ENCODE measurements at places on chromosomes 12 and 14.

- DNase-seq = no peak
Measured at GRCh38 chr14:78403278-78403815, 233.2 kb downstream of the NRXN3 start.

DNA sequence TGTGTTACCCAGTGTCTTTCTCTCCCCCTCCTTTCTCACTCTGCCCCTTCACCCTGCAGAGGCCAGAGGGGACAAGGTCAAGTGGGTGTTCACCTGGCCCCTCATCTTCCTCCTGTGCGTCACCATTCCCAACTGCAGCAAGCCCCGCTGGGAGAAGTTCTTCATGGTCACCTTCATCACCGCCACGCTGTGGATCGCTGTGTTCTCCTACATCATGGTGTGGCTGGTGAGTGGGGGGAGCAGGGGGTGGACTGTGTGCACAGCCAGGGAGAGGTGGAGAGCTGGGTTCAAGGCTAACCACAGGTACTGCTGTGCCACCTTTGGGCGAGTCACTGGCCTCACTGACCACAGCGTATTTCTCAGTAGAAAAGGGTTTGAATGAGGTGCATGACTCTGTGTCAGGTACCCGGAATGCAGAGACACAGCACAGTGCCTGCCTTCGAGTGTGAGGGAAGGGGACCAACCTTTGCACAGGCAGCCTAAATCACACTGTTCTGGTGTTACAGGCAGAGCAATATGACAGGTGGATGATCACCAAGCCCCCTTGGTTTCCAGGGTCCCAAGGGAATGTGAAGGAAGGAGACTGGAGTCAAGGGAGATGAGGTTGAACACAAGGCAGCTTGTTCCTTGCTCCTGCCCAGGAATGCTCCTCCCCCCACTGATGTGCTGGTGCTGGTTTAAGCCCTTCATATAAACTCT, 30.8 kb upstream of the RIN3 start:
- DNase-seq = no peak

DNA sequence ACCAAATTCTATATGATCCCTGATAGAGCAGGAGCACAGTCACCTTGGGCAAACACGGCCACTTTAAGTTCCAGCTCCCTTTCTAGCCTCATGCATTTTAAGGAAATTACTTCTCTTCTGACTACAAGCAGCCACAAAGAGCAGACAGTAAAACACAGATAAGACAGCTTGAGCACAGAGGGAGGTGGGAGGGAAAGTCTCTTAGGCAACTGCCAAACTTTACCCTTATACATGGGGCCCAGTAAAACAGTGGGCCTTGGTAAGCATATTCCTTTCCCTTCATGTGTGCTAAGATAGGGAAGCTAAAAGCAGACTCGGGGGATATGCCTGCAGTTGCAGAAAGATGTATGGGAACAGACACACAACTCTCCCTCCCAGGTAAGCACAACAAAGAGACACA, 235.9 kb downstream of the CPNE8 start:
- DNase-seq = no peak

GRCh38 chr14:102661614-102662013, 69.2 kb downstream of the RCOR1 start:
- no peak for DNase-seq

GRCh38 chr14:42370056-42370455, 763.4 kb downstream of the LRFN5 start:
- DNase-seq = no peak

DNA sequence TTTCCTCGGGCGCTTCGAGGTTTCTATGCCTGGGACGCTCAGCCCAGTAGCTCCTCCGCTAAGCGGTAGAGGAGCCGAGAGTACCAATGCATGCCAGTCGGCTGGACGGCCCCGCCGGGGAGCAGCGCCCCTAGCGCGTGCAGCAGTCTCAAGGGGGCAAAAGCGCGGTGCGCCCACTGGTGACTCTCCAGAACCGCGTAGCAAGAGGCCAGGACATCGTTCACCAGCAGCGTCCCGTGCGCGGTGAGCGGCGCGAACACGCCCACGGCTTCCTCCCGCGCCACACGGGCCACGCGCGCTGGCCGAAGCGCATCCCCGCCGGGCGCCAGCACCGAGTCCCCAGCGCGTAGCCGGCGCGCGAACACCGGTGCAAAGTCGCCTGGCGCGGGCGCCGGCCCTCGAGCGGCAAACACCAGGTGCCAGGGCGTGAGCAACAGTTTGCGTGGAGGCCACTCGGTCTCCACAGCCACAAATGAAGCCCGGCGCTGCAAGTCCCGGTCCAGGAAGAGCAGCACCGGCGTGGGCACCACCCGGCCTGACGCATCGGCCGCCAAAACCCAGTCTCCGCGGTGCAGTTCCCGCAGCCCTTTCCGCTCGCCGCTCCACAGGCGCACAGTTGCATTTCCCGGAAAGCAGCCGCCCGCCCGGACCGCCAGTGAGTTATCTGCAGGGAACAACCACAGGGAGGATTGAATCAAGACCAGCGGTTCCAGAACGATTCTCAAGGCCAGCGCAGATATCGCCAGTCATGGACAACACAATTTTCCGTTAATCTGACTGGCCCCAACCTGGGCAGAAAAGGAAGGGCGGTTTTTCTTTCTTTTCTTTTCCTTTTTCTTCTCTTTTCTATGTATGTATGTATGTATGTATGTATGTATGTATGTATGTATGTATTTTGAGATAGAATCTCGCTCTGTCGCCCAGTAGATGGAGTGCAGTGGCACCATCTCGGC, 4.5 kb downstream of the DHH start:
- peak; percentile 60 for DNase-seq

- no peak for DNase-seq
Measured at GRCh38 chr12:75087654-75088053, 122.0 kb downstream of the KCNC2 start.

GRCh38 chr14:101025696-101026095, 122.2 kb upstream of the RTL1 start:
- DNase-seq = no peak

- no peak for DNase-seq
Measured at GRCh38 chr12:27388650-27389049, 56.0 kb downstream of the BMAL2 start.

DNA sequence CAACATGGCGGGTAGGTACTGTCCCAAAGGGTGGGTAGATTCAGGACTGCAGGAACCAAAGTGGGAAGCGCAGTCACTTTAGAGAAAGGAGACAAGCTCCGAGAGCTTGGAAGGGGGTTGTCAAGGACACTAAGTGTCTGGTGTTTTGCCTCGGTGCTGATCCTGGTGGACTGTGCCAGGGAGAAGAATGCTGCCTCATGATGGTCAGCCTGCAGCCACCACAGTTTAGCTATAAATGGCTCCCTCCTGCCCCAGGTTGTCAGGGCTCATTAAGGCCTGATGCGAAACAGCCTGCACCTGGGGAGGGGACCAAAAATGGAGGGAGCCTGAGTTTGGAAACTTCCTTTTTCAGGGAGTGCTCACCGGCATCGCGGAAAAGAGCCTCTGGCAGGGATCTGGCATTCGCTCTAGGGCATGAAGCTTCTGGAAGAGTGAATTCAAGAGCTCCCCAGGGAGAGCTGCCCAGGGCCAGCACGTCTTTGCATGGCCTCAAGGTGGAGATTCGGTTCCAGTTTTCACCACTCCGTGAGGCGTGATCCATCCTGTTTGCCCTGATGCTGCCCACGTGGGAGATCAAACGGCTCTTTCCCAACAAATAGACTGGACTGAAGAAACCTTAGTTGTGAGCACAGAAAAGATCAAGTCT, 164.0 kb downstream of the FOXN3 start:
- DNase-seq = no peak

DNA sequence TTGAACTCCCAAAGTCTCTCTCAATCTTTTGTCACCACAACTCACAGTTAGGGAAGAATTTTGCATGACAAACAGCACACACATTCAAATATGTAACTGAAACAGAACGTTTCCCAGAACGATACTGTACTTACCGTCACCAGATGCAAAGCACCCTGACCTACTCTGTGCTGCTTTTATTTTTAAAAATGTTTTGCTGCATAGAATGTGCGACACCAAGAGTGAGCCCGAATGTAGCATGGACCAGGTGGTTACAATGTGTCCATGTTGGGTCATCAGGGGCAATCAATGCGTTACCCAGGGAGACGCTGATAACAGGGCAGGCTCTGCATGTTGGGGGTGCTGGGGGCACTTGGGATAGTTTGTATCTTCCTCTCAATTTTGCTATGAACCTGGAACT, 14.6 kb upstream of the EIF5 start:
- no peak for DNase-seq

DNA sequence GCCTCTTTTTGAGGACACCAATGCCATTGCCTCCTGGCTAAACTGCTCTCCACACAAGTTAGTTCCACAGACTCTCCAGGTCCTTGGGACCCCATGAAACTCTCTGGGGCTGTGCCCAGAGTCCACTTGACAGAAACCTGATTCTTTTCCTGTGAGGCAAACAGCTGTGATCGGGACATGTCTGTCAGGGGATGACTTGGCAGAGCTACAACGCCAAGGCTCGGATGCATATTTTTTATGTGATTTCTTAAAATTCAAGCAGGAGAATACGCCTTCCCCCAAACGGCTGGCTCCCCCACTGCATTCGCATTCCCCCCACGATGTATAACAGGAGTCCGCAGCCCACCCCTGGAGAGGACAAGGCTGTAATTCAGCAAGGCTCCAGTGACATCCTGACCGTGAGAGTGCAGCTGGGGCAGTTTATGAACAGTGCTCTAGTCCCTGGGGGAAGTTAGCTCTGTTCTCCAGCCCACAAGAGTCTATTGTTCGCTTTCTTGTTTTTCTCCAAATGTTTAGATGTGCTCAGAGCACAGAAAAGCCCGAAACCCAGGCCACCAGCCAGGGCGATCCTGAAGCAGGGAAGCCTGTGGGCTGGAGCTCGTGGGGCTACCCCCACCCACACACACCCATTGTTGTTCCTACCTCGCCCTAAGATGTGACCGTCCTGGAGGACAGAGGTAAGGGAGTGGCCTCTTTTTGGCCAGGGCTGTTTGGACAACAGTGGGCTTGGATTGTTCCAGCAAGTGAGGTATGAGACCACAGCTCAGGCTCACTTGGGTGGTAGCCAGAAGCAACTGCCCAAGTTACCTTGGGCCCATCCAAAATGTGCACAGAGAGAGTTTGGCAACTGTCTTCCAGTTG, 159.5 kb downstream of the ZFP36L1 start:
- peak; percentile 41 for DNase-seq

- no peak for DNase-seq
Measured at GRCh38 chr12:103640410-103640809, 53.3 kb downstream of the STAB2 start.

GRCh38 chr12:31715283-31715825, 13.5 kb downstream of the AMN1 start:
- no peak for DNase-seq

DNA sequence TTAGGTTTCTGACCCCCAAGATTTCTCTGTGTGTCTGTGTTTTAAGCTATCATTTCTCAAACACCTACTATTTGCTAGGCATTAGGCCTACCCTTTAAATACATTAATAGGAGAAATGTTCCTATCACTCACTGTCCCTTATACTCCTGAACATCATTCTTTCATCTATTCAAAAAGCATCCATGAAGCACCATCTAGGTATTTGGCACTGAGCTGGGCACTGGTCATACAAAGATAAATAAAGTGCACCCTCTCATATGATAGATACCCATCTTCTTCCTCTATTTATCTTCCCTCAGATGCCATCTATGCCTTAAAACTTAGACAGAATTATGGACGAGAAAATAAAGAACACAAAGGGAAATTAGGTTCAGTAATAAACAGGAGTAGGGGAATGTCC, 20.4 kb downstream of the SIX1 start:
- no peak for DNase-seq

DNA sequence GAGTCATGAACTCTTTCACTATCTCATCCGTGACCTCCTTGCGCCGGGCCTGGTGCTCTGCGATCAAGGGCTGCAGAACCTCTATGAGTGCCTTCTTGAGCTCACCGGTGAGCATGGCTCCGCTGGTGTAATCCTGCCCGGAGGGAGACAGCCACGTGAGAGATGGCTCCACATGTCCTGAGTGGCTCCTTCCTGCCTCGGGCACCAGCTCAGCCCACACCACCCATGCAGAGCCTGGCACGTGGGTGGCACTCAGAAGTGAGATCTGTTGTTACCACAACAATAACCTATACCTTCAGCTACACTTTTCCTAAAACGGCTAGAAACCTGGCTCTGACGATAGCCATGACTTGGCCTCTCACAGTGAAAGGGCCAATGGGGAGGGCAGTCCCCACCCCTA, 11.8 kb downstream of the SLC25A47 start:
- DNase-seq = no peak

DNA sequence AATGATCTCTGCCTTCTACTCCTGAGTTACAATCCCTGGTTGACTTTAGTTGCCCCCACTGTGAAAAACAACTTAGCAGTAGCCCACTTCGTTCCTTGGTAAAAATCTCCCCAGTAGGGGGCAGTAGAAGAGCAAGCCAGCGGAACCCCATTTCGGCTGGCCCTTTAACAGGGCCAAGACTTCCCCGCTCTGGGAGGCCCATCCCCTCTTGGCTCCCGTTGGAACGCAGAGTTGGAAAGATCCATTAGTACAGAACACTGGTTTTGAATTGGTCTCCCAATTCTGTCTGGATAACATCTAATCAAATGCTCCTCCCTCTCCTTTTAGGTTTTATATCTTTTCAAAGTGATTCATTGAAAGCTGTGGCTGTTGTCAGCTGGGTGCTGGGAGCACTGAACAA, 1133.3 kb downstream of the BCL11B start:
- DNase-seq = peak; percentile 27

- no peak for DNase-seq
Measured at GRCh38 chr14:93977790-93978581, 1.6 kb upstream of the ASB2 start.

DNA sequence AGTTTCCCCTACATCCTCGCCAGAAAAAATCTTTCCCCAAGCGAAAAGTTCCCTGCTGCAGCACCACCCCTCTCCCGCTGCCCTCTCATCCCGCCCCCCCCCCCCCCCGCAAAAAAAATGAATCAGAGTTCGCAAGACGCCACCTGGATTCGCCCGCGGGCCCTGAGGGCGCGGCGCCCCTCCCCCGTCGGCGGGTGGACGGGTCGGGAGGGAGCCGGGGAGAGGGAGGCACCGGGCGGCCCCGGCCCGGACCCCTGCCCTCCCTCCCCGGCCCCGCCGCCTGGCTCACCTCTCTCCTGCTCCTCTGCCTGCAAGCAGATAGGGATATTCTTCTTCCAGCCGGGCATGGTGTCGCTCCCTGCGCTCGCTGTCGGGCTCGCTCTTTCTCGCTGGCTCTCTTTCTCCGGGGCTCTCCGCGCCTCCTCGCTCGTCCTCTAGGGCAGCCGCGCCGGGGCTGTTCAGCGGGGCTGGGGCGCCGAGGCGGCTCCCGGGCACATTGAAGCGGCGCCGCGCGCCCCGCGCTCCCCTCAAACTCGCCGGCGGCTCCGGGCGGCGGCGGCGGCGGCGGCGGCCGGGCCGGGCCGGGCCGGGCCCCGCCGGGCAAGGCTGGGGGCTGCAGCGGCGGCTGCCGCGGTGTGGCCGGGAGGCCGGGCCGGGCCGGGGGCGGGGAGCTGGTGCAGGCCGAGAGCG, 200.3 kb upstream of the CAND1 start:
- DNase-seq = peak; percentile 65

- DNase-seq = no peak
Measured at GRCh38 chr14:54803396-54803795, 99.2 kb downstream of the GCH1 start.

DNA sequence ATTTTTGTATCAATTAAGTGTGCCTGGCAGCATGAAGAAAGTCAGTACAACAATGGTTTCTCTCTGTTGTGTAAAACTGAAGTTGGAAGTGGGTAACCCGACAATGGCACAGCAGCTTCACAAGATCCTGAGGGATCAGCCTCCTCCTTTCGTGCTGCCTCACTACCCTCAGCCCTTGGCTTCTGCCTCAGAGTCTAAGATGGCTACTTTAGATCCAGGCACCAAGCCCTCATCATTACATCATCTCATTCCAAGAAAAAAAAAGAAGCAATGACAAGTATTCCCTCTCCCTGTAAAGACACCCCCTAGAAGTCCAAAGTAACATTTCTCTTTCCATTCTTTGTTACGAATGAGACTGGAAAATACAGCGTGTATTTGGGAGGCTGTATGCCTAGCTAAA, 92.6 kb downstream of the DNAI7 start:
- DNase-seq = no peak
